K562 (cell line): ENCODE measurements at places on chromosomes 16 and 17.
A peak's percentile ranks its signal among the peaks of the same experiment; 100 is the strongest.

DNA sequence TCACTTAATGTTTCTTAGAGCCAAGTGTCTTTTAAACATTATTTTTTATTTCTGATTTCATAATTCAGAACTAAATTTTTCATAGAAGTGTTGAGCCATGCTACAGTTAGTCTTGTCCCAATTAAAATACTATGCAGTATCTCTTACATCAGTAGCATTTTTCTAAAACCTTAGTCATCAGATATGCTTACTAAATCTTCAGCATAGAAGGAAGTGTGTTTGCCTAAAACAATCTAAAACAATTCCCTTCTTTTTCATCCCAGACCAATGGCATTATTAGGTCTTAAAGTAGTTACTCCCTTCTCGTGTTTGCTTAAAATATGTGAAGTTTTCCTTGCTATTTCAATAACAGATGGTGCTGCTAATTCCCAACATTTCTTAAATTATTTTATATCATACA is 13.6 kb upstream of the BCAS3 start:
- no peak for DNase-seq

- no peak for DNase-seq
Observed at GRCh38 chr17:20944014-20944865, 98.6 kb downstream of the USP22 start.

GRCh38 chr16:3696425-3697218 is 20.7 kb downstream of the TRAP1 start:
- peak; percentile 86 for DNase-seq

DNA sequence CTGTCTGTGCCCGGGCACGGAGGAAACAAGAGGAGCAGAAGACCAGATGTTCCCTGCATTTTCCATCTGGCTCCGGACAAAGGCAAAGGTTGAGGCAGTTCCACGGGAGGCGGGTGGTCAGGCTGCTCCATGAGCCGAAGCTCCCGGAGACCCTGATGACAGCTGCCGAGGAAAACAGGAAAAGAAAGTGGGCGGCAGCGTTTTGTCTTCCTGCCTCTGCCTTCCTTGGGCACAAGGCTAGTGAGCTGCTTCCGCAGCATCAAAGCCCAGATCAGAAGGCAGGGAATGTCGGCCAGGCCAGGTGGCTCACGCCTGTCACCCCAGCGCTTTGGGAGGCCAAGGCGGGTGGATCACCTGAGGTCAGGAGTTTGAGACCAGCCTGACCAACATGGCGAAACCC is 16.2 kb downstream of the SLC43A2 start:
- DNase-seq, result no peak

GRCh38 chr16:78425891-78426510 is 326.5 kb downstream of the WWOX start:
- DNase-seq, result no peak

DNA sequence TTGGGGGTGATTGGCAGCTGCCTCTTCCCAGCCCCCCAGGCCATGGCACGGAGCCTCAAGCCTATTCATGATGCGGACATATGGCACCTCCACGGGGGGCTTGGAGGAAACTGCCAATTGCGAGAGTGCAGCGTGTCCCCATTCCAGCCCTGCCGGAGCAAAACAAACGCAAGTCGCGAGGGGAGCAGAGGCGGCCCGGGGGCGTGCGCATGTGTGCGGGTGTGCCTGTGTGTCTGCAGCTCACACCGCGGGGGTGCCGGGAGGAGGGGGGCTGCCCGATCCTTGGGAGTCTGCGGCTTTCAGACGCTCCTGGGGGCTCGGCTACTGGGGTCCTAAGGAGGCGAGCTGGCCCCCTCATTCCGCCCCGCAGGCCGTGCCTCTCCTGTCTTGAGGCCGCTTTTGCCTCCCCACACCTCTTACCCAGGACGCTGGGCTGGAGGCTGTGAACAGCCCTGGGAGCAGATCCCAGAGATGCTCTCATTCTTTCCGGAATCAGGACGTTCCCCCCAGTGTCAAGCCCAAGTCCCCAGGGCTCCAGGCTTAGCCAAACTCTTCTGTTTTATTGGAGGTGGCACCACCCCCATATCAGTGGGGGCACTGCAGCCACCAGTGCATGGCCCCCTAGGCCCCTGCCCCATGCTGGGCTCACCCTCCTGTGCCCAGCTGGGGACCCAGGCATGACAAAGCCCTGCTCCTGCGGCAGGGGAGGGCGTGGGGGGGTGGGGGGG is 29.1 kb downstream of the ENDOV start:
- DNase-seq, result no peak

- no peak for DNase-seq
Observed at GRCh38 chr16:53816211-53816836, 112.4 kb downstream of the FTO start.

DNA sequence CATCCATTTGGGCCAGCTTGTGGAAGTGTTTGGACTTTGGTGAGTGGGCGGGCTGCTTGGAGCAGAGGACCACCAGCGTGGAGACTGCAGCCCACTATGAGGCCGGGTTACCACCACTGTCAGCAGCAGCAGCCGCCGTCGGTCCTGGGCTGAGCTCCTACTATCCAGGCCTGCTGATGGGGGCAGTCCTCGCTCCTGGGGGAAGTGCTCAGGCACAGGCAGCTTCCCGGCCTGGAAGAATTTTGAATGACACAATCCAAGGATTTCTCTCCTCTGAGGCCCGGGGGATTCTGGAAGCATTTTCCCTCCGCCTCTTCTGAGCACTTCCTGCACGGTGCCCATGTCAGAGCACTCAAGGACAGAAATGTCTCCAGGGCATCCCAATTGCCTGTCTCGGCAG is 5.3 kb upstream of the NOD2 start:
- DNase-seq, result no peak
